ENCODE measurements at places on chromosomes 5 and 9. TPM values are rescaled to one million over a fixed set of nuclear protein-coding genes. Genes with fewer than 3 reads are reported as not detected.

DNA sequence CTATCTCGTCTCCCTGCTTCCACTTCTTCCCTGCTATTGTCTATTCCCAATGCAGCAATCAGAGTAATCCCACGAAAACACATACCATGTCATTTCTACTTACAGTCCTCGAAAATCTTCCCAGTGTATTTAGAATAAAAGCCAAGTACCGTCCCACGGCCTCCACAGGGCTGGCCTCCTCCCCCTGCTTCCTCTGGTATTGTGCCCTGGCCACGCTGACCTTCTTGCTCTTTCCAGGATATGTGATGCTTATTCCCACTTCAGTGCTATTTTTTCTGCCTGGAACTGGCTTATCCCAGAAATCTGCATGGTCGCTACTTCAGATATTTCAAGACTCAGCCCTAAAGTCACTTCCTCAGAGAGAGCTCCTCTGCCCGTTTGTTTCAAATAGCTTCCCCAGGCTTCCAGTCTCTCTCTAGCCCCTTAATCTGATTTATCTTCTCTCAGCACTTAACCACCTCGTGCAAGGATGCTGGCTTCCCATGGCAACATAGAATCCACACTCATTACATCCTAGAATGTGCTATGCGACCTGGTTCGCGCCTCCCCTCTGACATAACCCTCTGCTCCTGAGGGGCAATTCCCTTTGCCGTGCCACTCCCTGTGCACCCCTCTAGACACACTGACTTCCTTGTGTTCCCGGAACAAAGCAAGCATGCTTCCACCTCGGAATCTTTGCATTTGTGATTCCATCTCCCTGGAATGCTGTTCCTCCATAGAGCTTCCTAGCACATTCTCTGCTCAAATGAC lies 365.9 kb downstream of the ZSWIM6 start:
- DNase-seq: no peak
- no peak overlapping the region for H3K4me3 ChIP-seq
- no peaks in the 10 kb centered on the region for H3K4me1 ChIP-seq
- no peak overlapping the region for H3K27ac ChIP-seq

Gene NMUR2
- not detected for total RNA-seq

GRCh38 chr5:174972291-174972690 lies 247.9 kb downstream of the MSX2 start:
- no peak for DNase-seq
- H3K4me1 ChIP-seq: no peaks in the 10 kb centered on the region
- no peaks in the 10 kb centered on the region for H3K36me3 ChIP-seq
- H3K27ac ChIP-seq: no peak overlapping the region
- H3K4me3 ChIP-seq: no peak overlapping the region
- H3K27me3 ChIP-seq: no peaks in the 10 kb centered on the region

Gene SLC6A7
- not detected for total RNA-seq

DNA sequence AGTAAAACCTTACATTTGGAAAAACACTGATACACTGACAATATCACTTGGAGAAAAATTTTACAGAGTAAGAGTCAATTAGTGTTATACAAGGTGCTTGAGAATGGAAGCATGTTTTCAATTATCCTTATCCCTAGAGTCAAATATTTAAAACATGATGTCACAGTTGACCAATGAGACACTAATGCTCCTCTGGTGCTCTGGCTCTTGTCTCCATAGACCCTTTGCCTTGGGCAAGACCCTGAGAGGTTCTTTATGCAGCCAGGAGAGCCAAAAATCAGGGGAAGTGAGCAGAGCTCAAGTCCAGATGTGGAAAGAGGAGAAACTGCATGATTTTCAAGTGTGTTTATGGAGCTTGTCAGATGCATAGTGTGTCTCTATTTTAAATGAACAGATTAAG lies 153.9 kb downstream of the MARCHF11 start:
- H3K4me1 ChIP-seq: no peaks in the 10 kb centered on the region
- H3K36me3 ChIP-seq: no peaks in the 10 kb centered on the region
- H3K27me3 ChIP-seq: no peaks in the 10 kb centered on the region
- no peak overlapping the region for H3K27ac ChIP-seq
- DNase-seq: no peak
- H3K4me3 ChIP-seq: no peak overlapping the region

Gene CHSY3
- 1.4 TPM for total RNA-seq

Gene CCDC180
- 0.90 TPM for total RNA-seq

Gene TMEM174
- total RNA-seq: not detected

- no peaks in the 10 kb centered on the region for H3K4me1 ChIP-seq
- H3K27me3 ChIP-seq: no peaks in the 10 kb centered on the region
- no peaks in the 10 kb centered on the region for H3K36me3 ChIP-seq
Measured at GRCh38 chr5:91787718-91788117, 404.6 kb upstream of the ARRDC3 start.

Gene GFPT2
- 20.8 TPM for total RNA-seq

Gene TAS2R1
- total RNA-seq: not detected

DNA sequence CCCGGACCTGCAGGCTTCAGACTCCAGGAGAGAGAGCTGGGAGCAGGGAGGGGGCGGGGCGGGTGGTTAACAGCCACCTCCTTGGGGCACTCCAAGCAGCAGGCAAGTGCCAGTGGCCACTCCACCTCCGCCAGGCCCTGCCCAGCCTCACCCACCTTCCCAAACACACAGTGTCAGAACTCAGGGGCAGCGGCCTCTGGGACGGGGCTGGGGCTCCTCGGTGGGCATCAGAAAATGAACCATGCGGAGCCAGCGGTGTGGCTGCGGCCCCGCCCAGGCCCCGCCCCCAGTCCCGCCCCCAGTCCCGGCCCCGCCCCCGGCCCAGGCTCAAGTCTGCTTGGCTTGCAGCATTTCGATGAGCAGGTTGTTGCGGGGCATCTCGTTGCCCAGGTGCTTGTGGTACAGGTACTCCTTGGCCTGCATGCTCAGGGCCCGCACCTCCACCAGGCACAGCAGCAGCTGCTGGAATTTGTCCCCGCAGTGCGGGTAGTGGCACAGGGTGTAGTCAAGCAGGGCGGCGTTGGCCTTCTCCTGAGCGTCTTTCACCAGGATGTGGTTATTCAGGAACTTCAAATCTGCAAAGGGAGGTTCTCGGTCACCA lies 24.7 kb downstream of the NR5A1 start:
- no peaks in the 10 kb centered on the region for H3K4me1 ChIP-seq
- DNase-seq: no peak
- no peaks in the 10 kb centered on the region for H3K36me3 ChIP-seq
- peaks cover 76% of the 10 kb centered on the region for H3K27me3 ChIP-seq
- H3K27ac ChIP-seq: no peak overlapping the region

DNA sequence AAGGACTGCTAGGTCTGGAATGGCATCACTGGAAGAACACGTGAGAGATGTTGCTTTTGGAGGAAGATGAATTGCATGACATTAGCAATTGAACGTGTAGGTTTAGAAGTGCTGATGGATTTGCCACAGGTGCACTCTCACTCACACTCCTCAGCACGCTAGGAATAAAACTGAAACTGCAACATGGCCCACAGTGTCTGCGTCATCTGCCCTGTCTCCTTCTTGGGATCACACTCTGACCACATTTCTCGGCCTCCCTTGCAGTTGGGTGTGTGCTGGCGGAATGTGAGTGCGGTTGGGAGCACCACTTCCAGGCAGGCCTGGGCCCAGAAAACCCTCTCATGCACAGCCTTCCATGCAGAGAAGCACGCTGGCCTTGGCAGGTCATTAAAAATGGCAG lies 152.8 kb upstream of the LHFPL2 start:
- H3K4me3 ChIP-seq: no peak overlapping the region
- DNase-seq: no peak

Gene C6
- under 0.01 TPM for total RNA-seq

DNA sequence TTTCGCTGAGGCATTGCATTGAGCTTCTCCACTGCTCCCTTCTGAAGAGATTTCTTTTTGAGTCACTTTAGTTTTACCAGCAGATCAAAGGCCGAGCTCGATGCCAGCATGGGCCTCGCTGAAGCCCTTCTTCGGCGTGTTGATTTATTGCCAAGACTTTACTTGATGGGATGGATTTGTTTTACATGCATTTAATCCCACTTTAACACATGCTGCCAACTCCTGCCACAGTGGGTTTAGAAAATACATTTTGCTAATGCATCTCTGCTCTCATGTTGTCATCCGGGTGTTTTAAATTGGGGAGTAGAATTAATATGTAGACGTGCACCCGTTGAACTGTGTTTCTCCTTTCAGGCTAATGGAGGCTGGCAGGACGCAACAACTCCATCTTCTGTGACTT lies 218.3 kb downstream of the PBX3 start:
- no peaks in the 10 kb centered on the region for H3K27me3 ChIP-seq
- DNase-seq: no peak
- H3K4me3 ChIP-seq: no peak overlapping the region

GRCh38 chr5:143662020-143662419 lies 149.9 kb upstream of the HMHB1 start:
- peak; percentile 19 for DNase-seq
- no peaks in the 10 kb centered on the region for H3K27me3 ChIP-seq
- H3K4me1 ChIP-seq: no peaks in the 10 kb centered on the region
- no peak overlapping the region for H3K27ac ChIP-seq
- H3K4me3 ChIP-seq: no peak overlapping the region

DNA sequence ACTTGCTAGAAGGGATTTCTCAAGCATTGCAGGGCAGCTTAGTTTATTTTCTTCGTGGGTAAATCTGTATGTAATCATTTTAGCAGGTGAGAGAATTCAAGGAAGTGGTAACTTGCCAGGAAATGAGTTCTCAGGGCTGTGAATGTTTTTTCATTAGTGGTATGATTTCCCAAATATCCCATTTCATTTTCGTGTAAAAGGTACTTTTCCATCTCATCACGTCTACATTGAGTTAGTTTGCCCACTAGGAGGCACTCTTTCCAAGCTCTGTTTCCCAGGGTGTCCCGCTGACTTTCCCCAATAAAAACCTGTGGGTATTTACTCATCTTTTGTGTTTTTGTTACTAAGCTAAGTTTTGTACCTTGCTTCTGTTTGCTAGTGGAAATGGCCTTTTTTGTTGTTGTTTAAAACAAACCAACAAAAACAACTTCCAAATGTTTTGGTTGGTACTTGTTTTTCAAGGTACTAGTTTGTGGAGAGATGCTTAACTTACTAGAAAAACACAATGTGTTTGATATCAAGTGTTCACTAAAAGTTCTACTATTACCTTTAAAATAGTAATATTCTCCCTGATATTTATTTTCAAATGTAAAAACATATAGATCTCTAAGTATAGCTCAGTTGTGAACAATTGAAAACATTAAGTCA lies 373.6 kb downstream of the ADGRV1 start:
- peaks cover 1% of the 10 kb centered on the region for H3K4me1 ChIP-seq
- H3K27me3 ChIP-seq: no peaks in the 10 kb centered on the region
- DNase-seq: peak; percentile 70
- H3K36me3 ChIP-seq: no peaks in the 10 kb centered on the region

DNA sequence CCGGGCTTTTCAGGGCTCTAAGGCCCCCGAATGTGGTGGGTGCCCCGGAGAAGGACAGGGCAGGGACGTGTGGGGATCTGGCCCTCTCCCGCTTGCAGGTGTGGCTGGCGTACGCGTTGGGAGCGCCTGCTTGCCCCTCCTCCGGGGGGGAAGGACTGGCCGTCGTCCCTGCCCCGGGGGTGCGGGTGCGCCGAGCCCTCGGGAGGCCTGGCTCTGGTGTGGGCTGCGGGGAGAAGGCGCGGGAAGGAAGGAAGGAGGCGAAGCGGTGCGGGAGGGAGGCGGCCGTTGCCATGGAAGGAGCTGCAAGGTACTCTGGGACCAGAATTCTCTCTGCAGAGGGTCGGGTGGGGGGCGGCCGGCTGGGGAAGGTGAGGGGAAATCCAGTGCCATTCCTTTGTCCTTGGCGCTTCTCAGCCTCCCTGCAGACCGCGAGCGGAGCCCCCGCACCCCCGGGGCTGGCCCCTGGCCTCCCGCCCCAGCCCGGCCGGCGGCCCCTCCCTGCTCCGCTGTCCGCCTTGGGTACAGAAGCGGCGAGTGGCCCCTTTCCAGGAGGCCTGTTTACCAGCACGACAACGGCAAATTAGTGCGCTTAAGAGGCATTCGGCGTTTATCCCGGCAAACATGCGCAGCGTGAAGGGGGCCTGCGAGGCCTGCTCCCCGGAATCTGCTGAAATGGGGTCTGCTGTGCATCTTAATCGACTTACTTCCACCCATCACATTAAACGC lies 67.1 kb upstream of the UNC5A start:
- peaks cover 86% of the 10 kb centered on the region for H3K27me3 ChIP-seq
- H3K4me1 ChIP-seq: no peaks in the 10 kb centered on the region
- H3K27ac ChIP-seq: no peak overlapping the region
- no peaks in the 10 kb centered on the region for H3K36me3 ChIP-seq
- DNase-seq: no peak

Gene PCDHGA11
- total RNA-seq: 5.4 TPM

Gene SPATA31C2
- not detected for total RNA-seq

GRCh38 chr5:75006865-75007822 lies 45.2 kb downstream of the GCNT4 start:
- peak; percentile 81 for DNase-seq
- H3K27me3 ChIP-seq: no peaks in the 10 kb centered on the region
- peak overlapping the region; percentile 94 for H3K27ac ChIP-seq

GRCh38 chr9:93098236-93098946 lies 2.4 kb downstream of the CARD19 start:
- no peaks in the 10 kb centered on the region for H3K27me3 ChIP-seq
- H3K36me3 ChIP-seq: no peaks in the 10 kb centered on the region
- H3K4me1 ChIP-seq: peaks cover 24% of the 10 kb centered on the region
- peak; percentile 98 for DNase-seq
